ENCODE measurements at places on chromosomes 2 and 18.

DNA sequence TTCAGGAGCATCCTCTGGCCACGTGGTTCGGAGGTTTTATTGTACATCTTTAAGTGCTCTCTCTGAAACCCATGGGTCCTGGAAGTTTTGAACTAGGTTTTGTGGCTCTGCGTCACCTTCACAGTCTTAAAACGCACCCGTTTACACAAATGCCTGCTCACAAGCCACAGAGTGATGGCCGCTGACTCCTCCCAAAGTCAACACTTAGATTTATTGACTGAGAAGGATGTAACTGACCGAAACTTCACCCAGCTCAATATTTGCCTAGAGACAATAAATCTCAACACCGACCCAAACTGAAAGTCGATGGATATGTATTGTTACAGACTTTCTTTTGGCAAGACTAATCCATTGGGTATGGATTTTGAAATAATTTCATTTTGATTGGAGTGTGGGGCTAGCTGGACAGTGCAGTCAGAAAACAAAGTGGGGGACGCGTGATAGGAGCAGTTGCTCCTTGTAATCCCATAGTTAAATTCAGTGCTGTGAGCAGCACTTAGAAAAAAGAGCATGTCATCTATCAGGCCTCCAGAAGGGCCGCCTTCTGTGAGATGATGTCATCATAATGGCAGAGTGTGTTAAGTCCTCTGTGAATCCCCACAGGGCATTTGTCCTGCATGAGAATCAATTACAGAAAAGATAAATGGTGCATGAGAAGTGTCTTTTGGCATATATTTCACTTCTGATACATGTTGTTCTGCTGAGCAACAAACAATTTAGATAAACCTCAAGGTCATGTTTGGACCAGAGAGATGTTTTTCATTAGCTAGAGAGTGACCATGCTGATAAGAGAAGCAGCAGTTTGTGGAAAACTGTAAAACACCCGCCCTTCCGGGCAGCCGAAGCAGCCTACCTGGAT is 183.7 kb downstream of the INO80D start:
- DNase-seq, result no peak

DNA sequence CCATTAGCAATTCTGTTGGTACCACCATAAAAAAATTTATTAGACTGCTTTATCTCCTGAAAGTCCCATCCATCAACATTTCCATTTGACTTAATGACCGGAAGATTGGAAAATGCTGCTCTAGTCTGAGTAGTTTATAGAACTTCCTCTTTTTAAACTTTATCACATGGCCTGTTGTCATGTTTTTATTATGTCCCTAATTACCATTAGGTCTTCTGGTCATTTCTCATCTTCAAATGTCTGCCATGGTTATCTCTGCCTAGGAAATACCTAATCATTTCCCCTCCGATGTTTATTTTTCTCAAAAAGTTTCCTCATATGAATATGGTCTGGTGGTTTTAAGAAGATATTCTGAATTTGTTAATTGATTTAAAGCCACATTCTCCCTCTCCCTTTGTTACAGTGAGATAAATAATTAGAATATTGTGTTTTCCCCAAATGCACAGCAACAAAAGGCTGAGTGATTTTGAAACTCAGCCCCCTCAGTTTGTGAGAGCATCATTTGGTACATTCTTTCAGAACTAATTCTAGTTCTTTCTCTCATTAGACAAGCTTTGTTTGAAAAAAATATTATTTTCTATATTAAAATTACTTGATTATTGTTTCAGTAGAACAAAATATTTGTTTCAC is 317.1 kb upstream of the ST6GAL2 start:
- no peak for DNase-seq

DNA sequence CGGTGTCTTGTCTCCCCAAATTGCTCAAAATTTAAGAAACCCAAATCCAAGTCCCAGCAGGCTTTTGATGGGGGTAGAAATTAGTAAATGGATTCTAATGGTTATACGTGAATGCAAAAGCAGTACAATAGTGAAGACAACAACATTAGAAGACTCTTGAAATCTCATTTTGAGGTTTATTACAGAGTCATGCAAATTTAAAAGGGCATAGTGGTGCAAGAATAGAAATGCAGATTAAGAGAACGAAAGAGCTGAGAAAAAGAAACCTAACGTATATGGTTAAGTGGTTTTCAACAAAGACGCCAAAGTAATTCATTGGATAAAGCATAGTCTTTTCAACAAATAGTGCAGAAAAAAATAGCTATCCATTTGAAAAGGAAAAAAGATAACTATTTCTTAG is 33.2 kb upstream of the CXXC1 start:
- DNase-seq, result no peak

DNA sequence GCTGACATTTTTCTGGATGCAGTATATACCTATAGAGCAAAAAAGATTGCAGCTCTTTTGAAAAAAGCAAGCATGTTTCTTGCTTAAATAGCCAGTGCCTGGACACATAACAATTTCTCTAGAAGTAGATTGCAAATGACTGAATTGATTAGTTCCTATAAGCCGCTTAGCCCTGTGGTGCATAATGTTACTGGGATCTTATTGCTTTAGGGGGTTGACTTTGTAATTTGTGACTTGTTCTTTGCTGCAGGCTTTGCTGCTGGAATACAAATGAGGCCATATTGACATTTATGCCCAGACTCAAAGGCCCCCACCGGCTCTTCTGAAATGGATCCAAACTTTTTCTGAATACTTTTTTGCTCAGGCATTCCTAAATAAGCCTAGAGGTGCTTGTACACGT is 182.6 kb downstream of the SH3BP4 start:
- no peak for DNase-seq

DNA sequence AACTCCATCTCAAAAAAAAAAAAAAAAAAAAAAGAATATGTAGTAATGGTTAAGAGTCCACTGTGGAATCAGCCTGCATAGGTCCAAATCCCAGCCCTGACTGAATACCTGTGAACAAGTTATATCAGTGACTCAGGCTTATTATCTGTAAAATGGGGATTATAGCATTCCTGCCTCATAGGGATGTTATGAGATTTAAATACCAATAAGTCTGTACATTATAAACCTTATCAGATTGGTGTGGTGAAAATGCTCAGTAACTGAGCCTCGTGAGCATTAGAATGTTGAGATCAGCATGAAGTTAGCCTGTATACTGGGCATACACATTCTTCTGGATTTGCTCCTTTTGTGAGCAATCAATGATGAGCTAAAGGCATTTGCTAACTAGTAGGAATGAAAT is 3.0 kb upstream of the AMMECR1L start:
- no peak for DNase-seq
